LNCaP clone FGC (cell line): ENCODE measurements at places on chromosomes 2 and 18.

- no peak for DNase-seq
Observed at GRCh38 chr18:27447451-27447881, 262.4 kb upstream of the CHST9 start.

DNA sequence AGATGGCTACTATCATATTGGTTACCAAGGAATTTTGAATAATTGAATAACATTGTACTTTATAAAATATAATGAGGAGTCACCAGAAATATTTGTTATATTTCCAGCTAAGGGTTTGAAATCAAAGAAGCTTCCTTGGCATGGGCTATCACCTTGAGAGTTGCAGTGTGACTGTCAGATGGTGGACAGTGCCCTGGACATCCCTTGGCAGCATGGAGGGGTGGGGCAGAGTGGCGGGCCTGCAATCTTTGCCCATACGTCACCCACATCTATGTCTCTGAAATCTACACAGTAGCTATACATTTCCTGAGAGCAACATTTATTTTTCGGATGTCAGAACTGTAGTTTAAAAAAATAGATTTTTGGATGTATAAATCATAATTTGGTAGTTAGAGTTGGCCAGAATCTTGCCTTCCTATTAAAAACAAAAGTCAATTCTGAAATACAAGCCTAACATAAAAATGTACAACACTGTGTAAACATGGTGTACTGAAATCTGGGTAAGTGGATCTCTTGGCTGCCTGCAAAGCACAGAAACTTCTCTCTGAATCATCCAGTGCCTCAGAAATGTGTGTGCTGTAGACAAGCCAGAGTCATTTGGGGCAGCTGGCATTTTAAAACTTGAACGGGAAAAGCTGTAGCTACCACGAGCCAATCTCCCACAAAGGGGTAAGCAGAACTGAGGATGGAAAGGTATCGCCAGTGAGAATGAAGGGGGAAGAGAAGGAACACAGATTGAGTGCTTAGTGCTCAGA lies 124.2 kb upstream of the ARHGAP28 start:
- DNase-seq = no peak

DNA sequence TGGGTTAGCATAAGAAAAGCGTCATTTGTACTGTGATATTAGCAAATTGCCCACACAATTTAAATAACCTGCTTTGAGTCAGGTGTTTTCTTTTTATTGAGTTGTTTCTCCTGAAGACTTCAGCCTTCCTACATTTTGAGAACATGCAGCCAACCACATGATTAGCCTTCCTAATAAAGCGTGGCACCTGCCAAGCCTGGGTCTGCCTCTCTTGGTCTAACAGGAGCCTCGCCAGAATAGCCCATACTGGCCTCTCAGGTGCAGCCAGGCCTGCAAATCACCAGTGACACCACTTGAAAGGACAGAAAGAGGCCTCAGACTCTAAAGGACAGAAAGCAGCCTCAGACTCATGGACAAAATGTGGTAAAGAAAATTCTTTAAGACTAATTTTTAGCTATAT lies 653.8 kb downstream of the BCL11A start:
- DNase-seq = no peak

- DNase-seq = no peak
Observed at GRCh38 chr2:132719480-132719879, 49.5 kb upstream of the LYPD1 start.

DNA sequence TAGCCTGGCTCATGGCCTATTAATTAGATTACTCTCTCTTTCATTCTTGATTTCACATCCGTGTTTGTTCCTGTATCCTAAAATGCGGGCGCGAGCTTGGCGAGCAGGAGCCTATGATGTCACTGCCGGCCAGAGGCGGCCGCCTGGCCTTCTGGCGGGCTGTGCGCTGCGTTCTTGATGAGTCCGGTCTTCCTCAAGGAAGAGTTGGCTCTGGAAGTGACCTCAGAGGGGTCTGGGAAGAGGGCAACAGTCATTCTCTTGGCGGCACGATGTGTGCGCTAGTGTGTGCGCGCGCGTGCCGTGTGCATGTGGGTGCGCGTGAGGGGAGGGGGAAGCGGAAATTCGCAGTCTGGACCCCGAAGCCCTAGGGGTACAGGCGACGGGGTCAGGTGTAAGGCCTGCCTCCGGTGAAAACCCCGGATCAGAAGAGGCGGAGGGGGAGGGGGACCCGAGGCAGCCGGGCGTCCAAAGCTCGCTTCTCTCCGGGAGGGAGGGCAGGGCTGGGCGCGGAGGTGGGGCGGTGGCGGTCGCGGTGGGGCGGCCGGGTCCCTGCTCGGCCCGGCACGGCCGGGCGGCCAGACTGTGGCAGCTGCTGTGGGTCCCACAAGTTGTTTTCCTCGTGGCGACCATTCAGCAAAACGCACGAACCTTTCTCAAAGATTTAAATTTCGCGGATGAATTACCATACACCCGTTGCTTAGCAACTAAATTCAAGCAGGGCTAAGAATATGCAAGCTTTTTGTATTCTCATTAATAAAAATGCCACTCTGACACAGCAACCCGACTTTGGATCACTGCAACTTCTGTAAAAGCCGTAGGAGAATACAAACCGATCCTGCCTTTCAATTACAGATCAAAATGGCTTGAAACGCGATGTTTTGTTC lies 8.4 kb downstream of the POU3F3 start:
- no peak for DNase-seq

DNA sequence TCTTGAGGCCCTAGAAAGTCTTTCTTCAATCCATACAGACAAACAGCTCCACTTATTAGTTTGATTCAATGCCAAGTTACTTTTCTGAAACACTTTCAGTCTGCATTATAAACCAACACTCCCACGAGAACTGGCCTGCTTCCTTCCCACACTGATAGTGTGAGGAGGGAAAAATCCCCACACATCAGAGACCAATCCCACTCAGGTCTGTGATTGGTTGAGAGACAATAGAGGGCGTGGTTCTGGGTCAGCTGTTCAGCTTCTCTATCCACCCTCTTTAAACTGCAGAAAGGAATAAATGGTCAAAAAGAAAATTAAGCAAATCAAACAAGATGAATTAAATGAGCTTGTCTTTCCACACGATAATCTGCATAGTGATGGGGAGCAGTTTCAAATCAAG lies 152.5 kb downstream of the NRP2 start:
- no peak for DNase-seq

GRCh38 chr2:69743847-69744264 lies 1.9 kb downstream of the ANXA4 start:
- DNase-seq = no peak

DNA sequence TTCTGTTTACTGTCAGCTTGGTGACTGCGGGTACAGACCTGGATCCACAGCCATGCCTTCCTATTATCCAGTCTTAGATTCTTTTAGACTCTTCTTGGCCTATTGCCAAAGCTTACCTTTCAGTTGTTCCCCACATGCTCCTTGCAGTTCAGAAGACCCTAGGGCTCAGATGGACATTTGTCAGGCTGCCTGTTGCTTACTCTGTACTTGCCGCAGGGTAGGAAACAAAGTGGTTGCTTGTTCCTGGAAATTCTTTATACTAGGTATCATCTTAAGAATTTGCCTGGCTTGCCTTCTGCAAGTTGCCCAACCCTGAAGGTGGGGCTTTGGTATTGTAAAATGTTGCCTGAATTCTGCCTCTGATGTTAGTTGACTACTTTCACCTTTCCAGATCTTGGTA lies 24.4 kb downstream of the CD28 start:
- DNase-seq = no peak

GRCh38 chr2:241136191-241136590 lies 13.1 kb downstream of the PASK start:
- DNase-seq = no peak

- DNase-seq = no peak
Observed at GRCh38 chr2:39728941-39729351, 50.1 kb downstream of the THUMPD2 start.
